ENCODE measurements at places on chromosomes 2 and 18.

GRCh38 chr2:217356781-217357180 lies 496.9 kb upstream of the TNP1 start:
- DNase-seq: no peak
- H3K27me3 ChIP-seq: no peaks in the 10 kb centered on the region
- no peaks in the 10 kb centered on the region for H3K36me3 ChIP-seq
- H3K4me3 ChIP-seq: no peak overlapping the region
- H3K4me1 ChIP-seq: peaks cover 24% of the 10 kb centered on the region

GRCh38 chr2:41027095-41027494 lies 575.2 kb upstream of the SLC8A1 start:
- H3K27ac ChIP-seq: no peak overlapping the region
- H3K4me1 ChIP-seq: no peaks in the 10 kb centered on the region
- no peak for DNase-seq
- no peaks in the 10 kb centered on the region for H3K27me3 ChIP-seq
- no peak overlapping the region for H3K4me3 ChIP-seq

DNA sequence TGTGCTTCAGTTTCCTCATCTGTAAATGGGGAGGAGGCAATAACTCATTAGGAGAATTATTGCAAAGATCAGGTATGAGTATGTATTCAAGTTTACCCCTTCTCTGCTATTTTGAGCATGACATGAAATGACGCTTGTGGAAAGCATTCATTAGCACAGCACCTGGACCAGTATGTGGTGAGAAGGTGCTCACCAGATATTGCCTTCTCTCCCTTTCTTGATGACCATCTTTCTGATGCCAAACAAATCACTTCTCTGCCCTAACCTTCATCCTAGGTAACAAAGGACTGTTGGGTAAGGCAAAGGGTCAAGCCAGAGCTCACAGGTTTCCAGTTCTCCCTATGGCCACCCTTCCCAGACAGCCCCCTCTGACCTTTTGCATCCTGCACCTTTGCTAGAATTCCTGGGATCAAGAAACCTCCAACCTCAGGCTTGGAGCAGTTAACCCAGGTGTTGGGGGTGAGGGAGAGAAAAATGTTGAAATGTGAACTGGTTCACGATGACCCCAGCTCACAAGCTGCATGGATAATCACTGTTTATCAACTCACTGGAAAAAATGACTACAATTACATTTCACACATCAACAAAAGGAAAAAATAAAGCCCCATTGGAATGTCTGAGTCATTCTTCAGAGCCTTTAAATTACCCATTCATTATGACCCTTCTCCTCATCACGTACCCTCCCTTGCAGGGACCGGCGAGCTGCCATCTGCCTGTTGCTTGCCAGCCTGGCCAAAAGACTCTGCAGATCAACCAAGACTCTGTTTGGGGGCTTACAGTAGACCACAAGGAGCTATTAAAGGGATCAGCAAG lies 41.6 kb downstream of the LBH start:
- peaks cover 23% of the 10 kb centered on the region for H3K4me1 ChIP-seq
- no peaks in the 10 kb centered on the region for H3K36me3 ChIP-seq
- H3K4me3 ChIP-seq: no peak overlapping the region

GRCh38 chr2:34985474-34985873 lies 1370.1 kb upstream of the CRIM1 start:
- no peaks in the 10 kb centered on the region for H3K36me3 ChIP-seq
- H3K4me1 ChIP-seq: no peaks in the 10 kb centered on the region
- no peak overlapping the region for H3K4me3 ChIP-seq
- H3K27me3 ChIP-seq: no peaks in the 10 kb centered on the region

GRCh38 chr2:238551091-238551490 lies 124.4 kb downstream of the ASB1 start:
- no peak overlapping the region for H3K4me3 ChIP-seq
- no peaks in the 10 kb centered on the region for H3K4me1 ChIP-seq
- no peak overlapping the region for H3K27ac ChIP-seq
- no peaks in the 10 kb centered on the region for H3K36me3 ChIP-seq
- H3K27me3 ChIP-seq: no peaks in the 10 kb centered on the region

GRCh38 chr2:174023591-174024523 lies 58.7 kb upstream of the SP3 start:
- peaks cover 19% of the 10 kb centered on the region for H3K4me1 ChIP-seq
- no peak overlapping the region for H3K4me3 ChIP-seq
- H3K36me3 ChIP-seq: no peaks in the 10 kb centered on the region
- H3K27me3 ChIP-seq: no peaks in the 10 kb centered on the region
- peak; percentile 68 for DNase-seq

DNA sequence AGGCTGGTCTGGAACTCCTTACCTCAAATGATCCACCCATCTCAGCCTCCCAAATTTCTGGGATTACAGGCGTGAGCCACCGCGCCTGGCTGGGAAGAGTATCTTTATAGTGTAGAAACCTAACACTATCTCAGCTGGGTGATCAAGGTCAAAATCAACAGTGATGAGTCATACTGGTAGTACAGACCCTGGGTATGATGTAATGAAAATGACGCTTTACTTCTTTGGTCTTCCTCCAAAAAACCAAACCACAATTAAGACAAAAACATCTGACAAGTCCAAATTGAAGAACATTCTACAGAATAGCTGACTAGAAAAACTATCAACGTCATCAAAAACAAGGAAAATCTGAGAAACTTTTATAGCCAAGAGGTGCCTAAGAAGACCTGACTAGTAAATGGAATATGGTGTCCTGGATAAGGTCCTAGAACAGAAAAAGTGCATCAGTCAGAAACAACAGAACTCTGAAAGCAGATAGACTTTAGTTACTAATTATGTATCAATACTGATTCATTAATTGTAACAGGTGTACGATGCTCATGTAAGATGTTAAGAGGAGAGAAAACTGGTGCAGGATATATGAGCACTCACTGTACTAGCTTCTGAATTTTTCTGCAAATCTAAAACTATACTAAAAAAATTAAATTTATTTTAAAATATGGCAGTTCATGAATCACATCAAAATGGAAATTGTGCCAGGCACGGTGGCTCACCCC lies 25.4 kb downstream of the PDCL3 start:
- no peaks in the 10 kb centered on the region for H3K27me3 ChIP-seq
- peak; percentile 40 for DNase-seq
- no peak overlapping the region for H3K27ac ChIP-seq
- no peaks in the 10 kb centered on the region for H3K4me1 ChIP-seq
- H3K36me3 ChIP-seq: no peaks in the 10 kb centered on the region
- H3K4me3 ChIP-seq: no peak overlapping the region
